Chondrocyte (in vitro differentiated cells): ENCODE measurements at places on chromosomes 11 and 22. TPM values are rescaled to one million over a fixed set of nuclear protein-coding genes. Genes with fewer than 3 reads are reported as not detected.

DNA sequence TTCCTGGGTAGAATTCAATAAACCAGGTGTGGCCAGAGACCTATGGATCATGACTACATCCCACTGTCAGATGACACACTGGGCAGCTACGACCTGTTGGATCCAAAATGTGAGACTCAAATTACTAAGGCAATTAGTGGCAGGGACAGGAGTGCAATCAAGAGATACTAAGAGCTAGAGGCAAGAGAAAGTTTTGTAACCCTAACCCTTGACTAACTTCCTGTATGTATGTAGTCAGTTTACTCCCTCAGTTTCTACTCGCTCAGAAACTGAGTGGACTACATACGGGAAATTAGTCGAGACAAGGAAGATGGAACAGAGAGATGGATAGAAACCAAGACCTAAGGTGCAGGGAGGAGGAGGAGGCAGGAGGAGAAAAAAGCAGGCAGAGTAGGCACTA, 2.7 kb downstream of the CYB5R2 start:
- DNase-seq: no peak

GRCh38 chr11:128210148-128210940, 377.0 kb downstream of the ETS1 start:
- no peak for DNase-seq

GRCh38 chr11:120354068-120354467, 17.9 kb downstream of the ARHGEF12 start:
- DNase-seq: no peak

- DNase-seq: no peak
These were observed 51.9 kb downstream of the SLC1A2 start for GRCh38 chr11:35367491-35367890.

DNA sequence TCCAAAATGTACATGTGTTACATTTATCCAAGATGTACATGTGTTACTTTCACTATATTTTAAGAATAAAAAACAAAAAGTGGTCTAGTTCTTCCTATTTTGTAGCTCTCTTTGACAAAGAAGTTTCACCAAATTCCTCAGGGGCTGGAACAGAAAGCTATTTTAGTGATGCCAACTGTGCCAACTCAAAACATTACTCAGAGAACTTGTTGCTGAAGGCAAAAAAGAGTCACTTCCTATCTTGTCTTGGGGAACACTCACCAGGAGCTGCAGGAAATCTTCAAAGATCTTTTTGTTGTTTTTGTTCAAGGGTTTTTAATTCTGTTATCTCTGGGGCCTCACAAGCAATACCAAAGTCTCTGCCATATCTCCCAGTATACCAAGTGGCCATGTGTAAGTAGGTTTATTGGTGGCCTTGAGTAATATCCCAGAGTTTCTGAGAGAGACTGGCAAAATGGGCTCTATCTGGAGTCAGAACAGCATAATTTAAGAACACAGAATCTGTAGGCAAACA, 13.6 kb upstream of the EED start:
- DNase-seq: no peak

DNA sequence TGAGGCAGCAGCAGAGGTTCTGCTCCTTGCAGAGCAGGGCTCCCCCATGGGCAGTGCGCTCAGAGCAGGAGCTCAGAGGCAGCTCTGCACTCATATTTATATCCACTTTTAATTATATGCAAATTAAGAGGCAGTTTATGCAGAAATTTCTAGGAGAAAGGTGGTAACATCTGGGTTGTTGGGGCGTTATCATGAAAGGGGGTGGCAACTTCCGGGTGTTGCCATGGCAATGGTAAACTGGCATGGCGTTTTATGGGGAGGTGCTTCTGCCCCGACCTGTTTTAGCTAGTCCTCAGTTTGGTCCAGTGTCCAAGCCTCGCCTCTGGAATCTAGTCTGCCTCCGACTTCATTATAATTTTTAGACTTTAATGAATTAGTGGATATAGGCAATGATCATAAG, 1191.7 kb downstream of the TBC1D22A start:
- DNase-seq: no peak

DNA sequence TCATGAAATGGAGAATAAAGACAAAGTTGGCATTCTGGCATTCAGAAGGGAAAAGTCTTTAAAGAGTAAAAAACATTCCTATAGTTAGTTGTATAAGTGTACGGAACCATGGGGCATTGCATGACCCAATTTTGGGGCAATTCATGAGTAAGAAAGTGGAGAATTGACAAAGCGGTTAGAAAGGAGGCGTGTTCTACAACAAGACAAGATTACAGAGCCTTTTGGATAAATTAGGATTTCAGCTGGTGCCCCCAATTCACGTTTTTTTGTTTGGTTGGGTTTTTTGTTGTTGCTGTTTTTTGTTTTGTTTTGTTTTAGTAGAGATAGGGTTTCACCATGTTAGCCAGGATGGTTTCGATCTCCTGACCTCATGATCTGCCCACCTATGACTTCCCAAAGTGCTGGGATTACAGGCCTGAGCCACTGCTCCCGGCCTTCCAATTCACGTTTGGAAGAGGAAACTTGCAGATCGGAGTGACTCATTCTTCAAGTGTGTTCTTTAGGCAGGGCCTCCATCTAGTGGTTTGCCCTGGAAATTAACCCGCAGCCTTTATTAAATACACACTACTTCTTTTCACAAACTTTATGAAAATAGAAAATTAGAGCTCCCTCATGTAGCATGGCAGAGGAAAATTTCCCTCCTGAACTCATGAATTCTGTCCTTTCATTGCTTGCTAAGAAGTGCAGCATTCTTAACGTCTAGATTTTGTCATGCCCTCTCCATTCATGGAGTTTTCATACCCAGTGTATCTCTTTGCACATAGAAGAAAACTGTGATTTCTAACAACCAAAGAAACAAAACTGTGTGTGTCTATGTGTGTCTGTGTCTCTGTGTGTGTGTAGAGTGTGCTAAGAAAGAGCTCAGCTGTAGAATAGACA, 118.1 kb downstream of the BBOX1 start:
- no peak for DNase-seq

DNA sequence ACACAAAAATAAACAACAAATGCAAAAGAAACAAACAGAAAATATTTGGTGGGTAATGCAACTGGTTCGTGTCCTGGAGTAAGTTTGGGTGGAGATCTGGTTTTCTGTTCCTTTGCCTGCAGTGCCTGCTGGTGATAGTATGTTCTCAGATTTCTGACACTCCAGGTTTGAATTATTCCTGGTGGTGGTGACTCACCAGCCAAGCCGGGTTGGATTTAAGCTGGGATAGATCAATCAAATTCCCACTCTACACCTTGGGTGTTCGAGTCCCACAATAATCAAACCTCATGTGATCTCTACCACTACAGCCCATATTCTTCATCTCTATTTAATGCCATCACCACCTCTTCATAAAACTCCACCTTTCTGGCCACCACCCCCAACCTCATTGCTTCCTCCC, 421.8 kb downstream of the NTM start:
- no peak for DNase-seq

DNA sequence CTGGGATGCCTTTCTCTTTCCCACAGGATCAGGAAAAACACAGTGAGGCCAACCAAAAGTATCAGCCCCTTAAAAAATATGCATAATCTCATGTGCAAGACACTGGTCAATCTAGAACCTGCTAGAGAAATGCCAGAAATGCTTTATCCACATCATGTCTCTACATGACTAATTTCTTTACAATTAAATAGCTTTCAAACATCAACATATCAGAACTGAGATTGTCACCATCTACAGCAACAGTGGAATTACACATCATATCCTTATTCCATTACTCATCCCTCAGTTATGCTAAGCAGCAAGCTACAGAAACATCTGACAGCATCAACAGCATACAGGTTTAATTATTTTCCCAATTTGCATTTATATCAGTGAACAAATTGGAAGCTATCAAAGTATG, 78.8 kb downstream of the DDIAS start:
- no peak for DNase-seq

Gene OR8G1
- not detected in 3 replicates for total RNA-seq

- DNase-seq: no peak
These were observed 27.9 kb downstream of the GLB1L2 start for GRCh38 chr11:134359646-134360045.

DNA sequence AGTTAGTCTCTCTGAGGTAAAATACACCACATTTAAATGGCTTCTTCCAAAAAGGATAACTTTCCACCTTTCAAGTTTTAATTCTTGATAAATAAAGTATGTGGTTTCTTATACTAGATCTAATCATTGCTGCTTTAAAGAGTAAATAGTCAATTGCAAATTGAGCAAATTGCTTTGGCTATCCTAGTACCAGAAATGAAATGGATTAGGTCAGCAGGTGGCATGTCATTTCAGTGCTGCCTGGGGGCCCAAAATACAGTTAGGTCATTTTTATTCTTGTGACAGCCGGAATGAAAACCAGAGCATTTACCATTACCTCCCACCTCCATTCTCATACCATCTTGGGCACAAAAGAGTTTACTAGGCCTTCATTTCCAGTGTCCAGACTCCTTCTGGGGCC, 70.2 kb downstream of the PHF21A start:
- no peak for DNase-seq

DNA sequence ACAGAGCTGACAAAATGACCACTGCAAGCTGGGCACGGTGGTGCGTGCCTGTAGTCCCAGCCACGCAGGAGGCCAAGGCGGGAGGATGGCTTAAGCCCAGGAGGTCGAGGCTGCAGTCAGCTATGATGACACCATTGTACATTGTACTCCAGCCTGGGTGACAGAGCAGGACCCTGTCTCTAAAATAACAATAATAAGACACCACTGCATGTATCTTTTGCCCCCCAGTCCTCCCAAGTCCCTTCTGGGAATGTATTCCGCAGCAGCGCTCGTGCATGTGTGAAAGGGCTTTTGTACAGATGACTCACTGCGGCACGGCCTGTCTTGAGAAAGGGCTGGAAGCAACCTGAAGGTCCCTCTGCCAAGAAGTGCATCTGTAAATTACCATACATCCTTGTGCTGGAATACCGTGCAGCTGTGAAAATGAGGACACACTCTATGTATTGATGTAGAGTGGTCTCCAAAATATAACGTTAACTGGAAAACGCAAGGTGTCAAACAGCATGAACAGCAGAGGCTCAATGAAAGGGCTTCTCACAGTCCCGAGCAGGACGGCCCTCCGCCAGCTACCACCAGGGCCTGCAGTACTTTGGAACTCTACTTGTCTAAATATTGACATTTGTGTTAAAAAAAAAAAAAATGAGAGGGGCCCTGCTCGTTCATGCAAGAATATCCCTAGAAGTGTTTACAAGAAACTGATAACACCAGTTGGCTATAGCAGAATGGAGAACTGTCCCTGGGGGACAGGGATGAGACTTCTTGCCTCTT, 9.0 kb upstream of the CDC42EP2 start:
- no peak for DNase-seq

Gene C11orf86
- total RNA-seq: not detected in 3 replicates

DNA sequence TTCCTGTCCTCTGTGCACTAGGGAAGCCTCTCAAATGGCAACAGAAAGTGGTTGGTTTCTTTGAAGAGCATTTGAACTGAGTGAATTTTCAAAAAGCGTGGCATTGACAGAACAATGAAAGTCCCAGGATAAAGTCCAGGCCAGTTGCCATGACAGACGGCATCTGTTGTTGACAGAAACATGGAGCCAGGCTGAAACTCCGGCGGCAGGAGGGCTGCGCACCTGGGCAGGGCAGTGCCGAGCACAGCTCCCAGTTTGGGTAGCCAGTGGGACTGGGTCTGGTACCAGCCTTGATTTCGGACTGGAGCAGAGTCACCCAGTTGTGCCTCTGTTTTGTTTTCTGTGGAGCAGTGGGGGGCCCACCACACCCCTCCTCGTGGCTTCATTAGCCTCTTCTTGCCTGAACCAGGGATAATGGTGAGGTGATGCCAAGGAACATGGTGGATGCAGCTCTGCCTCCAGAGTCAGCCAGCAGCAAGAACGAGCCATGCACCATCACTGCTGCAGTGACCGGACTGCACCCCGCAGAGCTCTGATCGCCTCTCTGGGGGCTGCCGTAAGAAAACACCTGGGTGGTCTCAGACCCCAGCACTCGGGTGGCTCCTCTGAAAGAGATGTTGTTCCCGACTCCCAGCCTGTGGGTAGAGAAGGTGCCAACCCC, 9.8 kb upstream of the SEPTIN5 start:
- peak; percentile 73 for DNase-seq

Gene TRPM5
- total RNA-seq: not detected in 3 replicates

- no peak for DNase-seq
These were observed 75.7 kb upstream of the MYO18B start for GRCh38 chr22:25666308-25666707.

Gene SLC22A6
- not detected in 3 replicates for total RNA-seq

Gene AP2A2
- total RNA-seq: 62.0 to 72.0 TPM (median 69.7 TPM) in 3 replicates

Gene UBQLNL
- 0.22 to 0.41 TPM (median 0.23 TPM) in 3 replicates for total RNA-seq

Gene PAK1
- 24.5 to 30.2 TPM (median 28.2 TPM) in 3 replicates for total RNA-seq

Gene MS4A4A
- not detected in 3 replicates for total RNA-seq

DNA sequence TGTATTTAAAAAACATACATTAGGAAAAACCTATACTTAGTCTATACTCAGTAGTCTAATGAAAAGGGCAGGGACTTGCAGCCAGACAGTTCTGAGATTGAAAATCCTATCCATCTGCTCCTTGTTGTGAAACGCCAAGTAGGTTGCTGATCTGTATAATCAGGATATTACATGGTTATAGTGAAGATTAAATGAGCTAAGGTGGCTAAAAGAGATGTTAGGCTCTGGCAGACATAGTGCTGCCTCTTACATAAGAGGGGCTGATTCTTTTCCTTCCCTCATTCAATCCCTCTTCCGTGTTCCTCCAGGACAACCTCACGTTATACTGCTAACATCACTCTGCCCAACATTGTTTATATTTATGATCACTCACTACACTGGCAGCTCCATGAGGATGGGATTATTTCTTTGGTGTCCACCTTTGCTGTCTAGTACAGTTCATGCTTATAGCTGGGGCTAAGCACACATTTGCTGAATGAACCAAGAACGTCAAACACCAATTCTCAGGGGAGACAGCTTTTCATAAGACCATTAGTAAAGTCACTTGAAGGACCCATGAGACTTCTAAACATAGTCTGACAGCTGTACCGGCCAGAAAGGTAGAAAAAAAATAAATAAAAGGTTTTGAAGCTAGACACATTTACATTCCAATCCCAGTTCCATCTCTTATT, 46.3 kb downstream of the GAB2 start:
- DNase-seq: no peak

- no peak for DNase-seq
These were observed 164.6 kb upstream of the PDGFD start for GRCh38 chr11:104328512-104328907.

DNA sequence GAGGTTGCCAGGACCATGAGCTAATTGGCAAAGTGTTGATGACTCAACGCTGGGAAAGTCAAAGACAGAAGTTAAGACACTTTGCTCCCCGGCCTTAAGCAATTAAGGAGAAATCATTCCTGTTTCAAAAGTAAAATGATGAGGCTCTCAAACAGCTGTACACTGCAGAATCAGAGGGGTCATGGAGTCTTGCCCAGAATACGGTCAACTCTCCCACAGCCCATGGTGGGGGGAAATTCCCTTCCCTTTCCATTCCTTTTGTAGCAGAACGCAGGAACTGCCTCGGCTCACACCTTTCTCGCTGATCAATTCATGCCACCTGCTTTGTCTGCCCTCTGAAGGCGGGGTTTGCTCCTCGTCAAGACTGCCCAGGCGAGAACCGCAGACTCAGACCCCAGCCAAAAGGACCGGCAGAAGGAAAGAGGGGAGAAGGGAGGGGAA, 52.8 kb downstream of the MN1 start:
- DNase-seq: no peak
